Amygdala (tissue), 56 donors: ENCODE measurements at places on chromosomes 2 and 18.

- DNase-seq = no peak
Measured at GRCh38 chr2:143246815-143247744, 117.9 kb downstream of the ARHGAP15 start.

DNA sequence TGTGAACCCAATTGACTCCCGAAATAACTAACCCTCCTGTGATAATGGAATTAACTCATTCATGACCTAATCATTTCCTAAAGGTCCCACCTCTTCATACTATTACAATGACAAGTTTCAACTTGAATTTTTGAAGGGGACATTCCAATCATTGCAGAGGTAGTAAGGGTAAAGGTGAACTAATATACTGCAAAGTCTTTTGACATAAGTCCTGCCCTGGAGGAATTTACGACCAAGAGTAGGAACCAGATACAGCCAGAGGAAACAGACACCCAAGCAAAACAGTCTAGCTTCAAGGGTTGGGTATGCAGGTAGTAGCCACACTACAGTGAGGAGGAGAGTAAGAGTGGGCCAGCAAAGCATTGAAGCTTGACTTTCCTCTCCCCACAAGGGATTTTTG is 1.2 kb upstream of the SRBD1 start:
- DNase-seq = no peak

GRCh38 chr2:7860693-7861092 is 821.2 kb upstream of the ID2 start:
- no peak for DNase-seq

GRCh38 chr2:165610591-165611029 is 141.1 kb downstream of the CSRNP3 start:
- DNase-seq = no peak

DNA sequence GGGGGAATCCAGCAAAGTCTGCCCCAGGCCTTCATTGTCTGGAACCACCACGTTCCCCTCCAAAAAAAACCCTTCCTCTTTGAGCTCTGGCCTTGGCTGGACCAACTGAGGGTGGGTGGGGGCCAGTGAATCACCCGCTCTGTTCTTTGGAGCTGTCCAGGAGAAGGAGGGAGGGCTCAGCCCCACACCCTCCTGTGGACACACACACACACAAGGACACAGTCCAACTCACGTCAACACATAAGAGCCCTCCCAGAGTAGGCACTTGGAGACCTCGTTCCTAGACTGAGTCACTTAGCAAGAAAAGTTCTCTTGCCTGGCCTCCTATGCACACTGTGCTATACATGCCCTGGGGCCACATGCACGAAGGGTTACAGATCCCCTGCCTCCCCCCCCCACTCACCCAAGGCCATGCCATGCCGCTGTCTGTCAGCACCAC is 1.2 kb upstream of the TNS1 start:
- no peak for DNase-seq

- no peak for DNase-seq
Measured at GRCh38 chr2:198017068-198017467, 212.7 kb downstream of the PLCL1 start.

GRCh38 chr2:217218269-217219163 is 358.7 kb upstream of the TNP1 start:
- no peak for DNase-seq

DNA sequence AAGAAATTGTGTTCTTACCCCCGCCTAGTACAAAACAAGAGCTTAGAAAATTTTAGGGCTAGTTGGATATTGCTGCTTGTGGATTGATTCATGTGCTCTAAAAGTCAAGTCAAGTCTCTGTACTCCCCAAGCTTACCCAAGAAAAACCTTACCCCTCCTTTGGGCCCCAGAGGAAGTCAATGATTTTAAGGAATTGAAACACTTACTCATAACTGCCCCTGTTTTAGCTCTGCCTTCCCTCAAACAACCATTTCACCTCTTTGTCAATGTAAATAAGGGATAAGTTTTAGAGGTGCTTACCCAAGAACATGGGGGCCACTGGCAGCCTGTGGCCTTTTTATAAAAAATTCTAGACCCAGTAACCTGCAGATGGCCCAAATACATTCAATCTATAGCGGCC is 136.6 kb upstream of the RMP24 start:
- no peak for DNase-seq

DNA sequence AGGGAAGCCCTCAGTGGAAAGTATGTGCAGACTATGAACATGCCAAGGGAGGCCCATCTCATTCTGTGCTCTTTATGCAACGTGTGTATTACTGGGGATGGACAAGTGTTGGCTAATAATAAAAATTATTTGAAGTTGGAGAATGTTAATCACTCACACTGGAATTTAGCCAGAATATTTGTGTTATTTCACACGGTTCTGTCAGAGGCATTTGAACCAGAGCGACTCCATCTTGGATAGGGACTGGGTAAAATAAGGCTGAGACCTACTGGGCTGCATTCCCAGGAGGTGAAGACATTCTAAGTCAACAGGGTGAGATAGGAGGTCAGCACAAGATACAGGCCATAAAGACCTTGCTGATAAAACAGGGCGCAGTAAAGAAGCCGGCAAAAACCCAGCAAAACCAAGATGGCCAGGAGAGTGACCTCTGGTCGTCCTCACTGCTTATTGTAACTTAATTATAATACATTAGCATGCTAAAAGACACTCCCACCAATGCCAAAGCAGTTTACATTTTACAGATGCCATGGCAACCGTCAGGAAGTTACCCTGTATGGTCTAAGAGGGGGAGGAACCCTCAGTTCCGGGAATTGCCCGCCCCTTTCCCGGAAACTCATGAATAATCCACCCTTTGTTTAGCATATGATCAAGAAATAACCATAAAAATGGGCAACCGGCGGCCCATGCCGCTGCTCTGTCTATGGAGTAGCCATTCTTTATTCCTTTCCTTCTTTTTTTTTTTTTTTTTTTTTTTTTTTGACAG is 2.6 kb upstream of the FZD5 start:
- no peak for DNase-seq

GRCh38 chr2:186445506-186445905 is 40.6 kb upstream of the ZC3H15 start:
- DNase-seq = no peak

DNA sequence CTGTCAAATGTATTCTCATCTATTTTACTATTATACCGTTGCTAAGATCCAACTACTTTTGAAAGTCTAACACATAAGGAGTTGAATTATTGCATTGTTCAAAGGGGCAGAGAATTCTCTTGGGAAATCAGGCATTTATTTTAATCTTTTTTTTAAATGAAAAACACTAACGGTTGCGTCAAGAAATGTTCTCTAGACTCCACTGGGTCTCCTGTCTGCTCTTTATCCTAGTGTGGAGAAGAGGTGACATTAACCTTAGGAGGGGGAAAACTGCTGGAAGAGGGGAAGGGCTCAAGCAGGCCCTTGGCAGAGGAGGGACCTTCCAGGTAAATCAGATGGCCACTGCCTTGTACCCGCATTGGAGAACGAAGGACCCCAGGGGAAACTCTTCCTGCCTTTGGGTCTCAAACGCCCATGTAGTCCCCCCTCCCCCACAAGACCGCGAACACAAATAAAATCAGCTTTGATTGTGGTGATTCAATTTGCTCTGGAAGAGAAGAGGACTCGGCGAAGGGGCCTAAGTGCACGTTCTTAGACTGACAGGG is 1.1 kb upstream of the APCDD1 start:
- no peak for DNase-seq

GRCh38 chr2:110116033-110116710 is 550 bp upstream of the MALL start:
- no peak for DNase-seq

DNA sequence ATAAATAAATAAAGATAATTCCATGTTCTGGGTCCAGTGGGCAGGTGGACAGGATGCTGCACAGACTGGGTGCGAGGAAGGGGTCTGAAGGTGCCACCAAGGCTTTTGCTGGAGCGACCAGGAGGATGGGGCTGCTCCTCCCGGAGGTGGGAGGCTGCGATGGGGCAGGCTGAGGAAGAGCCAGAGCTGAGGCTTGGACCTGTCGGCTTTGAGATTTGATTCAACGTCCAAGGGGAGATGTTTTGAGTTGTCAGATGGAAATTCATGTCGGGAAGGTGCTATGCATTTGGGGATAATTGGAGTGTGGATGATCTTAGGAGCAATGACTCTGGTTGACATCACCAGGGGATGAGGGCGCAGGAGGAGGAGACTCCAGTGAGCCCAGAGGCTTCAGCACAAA is 11.7 kb downstream of the ALLC start:
- no peak for DNase-seq

GRCh38 chr2:127389778-127390435 is 2.1 kb upstream of the MAP3K2 start:
- no peak for DNase-seq

DNA sequence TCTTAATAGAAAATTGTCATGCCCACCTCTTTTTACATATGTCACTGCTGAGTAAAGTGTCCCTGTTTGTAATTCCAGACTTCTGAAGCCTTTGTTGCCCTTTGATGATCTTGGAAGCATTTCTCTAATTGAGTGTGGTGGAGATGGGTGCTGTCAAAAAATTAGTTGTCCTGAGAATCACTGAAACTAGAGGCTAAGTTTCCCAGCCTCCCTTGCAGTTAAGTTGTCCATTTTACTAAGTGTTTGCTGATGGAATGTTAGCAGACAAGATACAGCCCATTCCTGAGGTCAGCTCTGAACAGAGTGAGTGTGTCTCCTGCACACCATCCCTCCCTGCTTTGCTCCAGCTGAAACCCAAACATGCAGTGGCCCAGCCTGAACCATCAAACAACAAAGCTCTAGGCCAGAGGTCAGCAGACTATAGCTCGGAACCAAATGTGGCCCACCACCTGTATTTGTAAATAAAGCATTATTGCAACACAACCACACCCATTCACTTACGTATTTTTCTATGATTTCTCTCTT is 28.1 kb upstream of the TMEM177 start:
- no peak for DNase-seq
